ENCODE measurements at places on chromosomes 7 and 10. TPM values are rescaled to one million over a fixed set of nuclear protein-coding genes. Genes with fewer than 3 reads are reported as not detected.
A peak's percentile ranks its signal among the peaks of the same experiment; 100 is the strongest.

DNA sequence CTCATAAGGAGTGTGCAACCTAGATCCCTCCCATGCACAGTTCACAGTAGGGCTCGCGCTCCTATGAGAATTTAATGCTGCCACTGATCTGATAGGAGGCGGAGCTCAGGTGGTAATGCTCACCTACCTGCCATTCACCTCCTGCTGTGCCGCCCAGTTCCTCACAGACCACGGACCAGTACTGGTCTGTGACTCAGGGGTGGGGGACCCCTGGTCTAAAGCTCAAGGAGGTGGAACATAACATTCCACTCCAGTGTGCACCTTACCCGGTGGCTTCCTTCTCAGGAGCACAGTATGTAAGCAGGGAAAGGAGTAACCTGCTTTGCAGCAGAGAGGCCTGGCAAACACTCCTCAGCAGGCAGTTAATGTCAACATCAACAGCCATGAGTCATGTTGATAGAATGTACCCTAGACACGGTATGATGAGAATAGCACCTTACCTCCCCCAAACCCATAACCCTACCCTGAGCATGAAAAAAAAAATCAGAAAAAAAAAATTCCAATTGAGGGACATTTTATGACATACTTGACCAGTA, 273.5 kb downstream of the FGFR2 start:
- peak; percentile 70 for DNase-seq

DNA sequence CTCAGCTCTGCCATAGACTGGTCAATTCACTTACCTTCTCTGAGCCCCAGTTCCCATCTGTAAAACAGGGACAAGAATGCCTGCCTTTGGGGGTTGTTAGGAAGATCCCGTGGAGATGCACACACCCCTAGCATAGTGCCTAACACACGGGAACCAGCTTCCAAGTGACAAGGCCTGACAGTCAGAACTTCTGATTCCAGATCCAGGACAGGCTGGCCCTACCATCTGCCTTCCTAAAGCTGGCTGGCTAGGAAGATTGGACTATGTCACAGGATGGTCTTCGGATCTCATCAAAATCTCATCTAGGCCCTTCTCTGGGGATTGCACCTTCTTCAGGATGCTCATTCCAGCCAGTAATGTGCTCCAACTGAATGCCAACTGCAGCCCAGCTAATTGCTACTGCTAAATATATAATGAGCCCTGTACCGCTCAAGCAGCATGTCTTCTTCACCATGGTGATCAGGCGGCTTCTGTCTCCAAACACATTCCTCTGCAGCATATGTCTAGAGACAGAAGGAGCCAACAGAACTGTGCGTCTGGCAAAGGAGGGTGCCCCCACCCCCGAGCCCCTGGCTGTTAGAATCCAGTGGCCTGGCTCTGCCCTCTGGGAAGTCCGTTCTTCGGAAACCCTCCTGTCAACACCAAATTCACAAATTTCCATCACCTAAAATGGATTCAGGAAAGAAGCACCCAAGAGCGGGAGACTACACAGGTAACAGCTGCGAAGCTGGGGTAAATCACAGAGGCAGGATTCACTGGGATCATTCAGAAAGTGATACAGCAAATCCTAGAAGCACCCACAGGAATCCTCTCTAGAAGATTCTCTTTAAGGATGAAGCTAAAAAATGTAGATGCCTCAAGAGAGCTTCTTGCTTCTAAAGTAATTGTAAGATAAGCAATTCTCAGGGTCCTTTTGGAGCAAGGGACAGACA, 142.1 kb upstream of the EEPD1 start:
- DNase-seq = no peak

DNA sequence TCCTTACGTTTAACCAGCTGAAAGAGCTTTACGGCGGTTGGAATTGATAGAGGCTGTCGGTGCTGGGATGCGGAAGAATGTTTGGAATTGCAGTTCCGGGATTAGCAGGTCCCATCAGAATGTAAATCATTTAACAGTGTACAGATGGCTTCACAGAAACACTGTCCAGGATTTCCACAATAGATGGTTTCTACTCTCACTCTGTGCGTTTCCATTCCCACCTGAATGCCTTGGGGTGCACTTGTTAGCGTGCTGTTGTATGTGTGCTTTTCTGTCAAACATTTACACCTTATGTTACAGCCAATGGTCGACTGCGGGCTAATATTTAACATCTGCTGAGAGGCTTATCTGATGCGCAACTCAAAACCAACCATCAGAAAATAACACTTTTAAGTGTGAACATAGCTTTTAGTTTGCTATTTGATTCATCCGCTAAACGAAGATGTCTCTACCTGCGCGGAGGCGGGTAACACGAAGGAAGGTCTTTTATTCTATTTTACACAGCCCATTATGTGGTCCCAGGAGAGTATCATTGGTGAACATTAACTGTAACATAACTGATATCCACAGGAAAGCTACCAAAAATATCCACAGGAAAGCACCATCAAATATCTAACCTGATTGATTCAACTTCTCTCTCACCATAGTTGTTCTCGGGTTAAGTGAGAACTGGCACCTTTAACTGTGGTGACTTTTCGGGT, 179.0 kb downstream of the PRPF18 start:
- DNase-seq = peak; percentile 96

DNA sequence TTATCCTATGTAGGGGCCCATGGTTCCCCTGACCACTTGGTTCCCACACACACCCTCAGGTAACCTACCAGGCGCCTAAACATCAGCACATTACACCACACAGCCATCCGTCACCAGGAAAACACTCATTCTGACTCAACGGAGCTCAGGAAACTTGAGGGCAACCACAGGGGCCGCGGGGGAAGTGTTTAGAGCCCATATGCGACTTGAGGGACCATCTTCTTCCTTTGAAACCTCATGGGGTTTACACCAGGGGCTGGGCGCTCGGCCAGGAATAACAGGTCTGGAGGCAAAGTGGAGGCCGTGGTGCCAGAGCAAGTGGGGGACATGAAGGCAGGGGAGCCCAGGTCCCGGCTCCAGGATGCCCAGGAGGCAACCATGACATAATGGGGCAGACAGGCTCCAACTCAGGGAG, 1.5 kb downstream of the STX1A start:
- DNase-seq = peak; percentile 79

The TMEM178B gene
- 15.9 TPM for total RNA-seq

GRCh38 chr10:31759124-31759798, 169.4 kb downstream of the ARHGAP12 start:
- peak; percentile 80 for DNase-seq

GRCh38 chr10:90047243-90047729, 345.9 kb downstream of the KIF20B start:
- no peak for DNase-seq

The FAM25G gene
- total RNA-seq = not detected

- DNase-seq = peak; percentile 58
Measured at GRCh38 chr7:116438267-116438666, 61.3 kb upstream of the CAV2 start.

The ASZ1 gene
- not detected for total RNA-seq

The TCERG1L gene
- total RNA-seq = not detected

The GCK gene
- total RNA-seq = not detected

GRCh38 chr7:41047211-41047610, 655.7 kb downstream of the INHBA start:
- DNase-seq = no peak

DNA sequence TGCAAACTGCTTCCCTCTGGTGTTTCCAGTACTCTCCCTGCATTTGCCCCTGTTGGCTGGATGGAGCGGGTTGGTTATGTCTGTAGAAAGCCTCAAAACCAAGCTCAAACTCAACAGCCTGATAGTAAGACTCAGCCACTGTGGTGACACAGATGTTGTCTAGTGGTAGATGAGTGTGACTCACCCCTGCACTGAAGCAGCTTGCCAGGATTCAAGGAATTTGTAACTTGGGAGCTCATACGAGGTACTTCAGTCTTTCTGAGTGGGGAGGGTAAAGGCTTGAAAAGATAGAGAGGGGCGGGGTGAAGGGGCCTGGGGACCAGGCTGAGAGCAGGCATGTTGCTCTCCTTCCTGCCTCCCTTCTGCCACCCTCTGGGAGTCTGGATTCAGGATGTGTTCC, 22.9 kb upstream of the AQP1 start:
- DNase-seq = peak; percentile 8

The AVPI1 gene
- 46.1 TPM for total RNA-seq

GRCh38 chr7:16900209-16900768, 18.5 kb upstream of the AGR3 start:
- DNase-seq = no peak

- DNase-seq = no peak
Measured at GRCh38 chr7:6026820-6027311, 4.3 kb upstream of the ANKRD61 start.

GRCh38 chr7:91780521-91780920, 100.0 kb downstream of the MTERF1 start:
- DNase-seq = no peak

The SPDYE2 gene
- not detected for total RNA-seq

The PRR15 gene
- total RNA-seq = 4.2 TPM

DNA sequence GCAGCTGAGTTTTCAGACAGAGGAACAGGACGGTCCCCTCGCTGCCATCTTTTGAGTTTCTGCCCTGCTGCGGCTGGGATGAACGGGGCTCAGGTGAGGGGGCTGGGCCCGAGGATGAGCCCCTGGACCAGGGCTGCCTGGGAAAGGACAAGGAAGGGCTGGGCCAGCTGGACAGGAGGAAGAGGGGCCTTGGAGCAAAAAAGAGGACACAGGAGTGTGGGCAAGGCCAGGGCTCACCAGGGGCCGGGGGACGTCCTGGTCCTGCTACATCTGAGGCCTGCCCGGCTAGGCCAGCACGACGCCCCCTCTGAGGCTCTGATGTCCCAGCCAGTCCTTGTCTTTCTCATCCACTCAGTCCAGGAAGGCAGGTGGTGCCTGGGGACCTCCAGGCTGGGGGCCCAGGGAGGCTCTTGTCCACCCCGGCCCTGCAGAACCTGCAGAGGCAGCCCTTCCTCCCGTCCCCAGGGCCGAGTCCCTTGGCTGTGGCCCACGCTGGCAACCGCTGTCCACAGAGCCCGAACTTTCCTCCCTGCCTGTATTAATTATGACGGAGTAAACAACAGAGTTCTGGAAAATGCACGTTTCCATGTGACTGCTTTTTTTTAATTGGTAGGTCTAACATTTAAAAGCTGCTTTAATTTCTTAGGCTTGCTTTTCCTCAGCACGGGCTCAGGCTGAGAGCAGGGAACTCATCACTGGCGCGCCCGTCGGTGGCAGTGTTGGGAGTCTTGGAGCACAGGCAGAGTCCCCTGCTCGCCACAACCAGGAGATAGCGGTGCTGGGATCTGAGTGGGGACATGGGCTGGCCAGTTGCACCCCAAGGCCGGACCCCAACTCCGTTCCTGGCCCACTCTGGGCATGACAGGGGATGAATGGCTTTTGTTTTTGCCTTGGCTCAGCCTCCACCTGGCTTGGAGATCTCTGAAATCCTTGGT, 187.7 kb downstream of the ELFN1 start:
- DNase-seq = no peak

The VWA2 gene
- not detected for total RNA-seq

DNA sequence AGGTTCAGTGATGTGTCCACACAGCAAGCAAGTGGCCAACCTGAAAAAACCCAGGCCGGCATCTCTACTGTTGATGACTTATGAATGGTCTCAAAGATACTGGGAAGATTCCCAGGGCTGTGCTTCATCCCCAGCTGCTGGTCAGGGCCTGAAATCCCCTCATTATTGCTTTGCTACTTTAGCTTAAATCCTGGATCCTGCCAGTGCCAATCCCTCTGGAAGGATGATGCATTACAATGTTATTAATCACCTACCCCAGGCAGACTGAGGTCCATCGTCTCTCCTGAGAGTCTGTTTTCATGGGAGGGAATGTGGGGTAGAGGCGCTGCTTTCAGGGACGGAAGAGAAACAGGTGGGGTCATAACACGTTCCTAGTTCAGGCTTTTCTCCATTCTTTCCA, 371.6 kb downstream of the RPS24 start:
- no peak for DNase-seq

The SPDYE1 gene
- not detected for total RNA-seq

DNA sequence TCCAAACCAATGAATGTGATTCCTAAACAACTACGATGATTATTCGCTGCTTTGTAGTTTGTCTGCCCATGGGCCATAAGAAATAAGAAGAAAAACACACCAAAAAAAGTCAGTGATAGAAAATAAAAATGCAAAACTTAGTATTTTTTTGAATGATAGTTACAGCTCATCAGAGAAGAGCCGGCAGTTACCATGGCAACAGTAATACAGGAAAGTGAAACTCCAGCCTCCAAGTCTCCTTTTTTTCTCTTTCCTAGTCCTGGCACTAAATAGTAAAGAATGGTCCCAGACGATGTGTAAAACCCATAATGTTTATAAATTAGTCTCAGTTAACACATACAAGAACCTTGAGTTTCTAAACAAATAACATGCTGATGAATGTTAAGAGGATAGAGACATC, 21.6 kb upstream of the LHFPL3 start:
- no peak for DNase-seq

- DNase-seq = no peak
Measured at GRCh38 chr7:115679423-115679822, 351.1 kb downstream of the TFEC start.

The LGI1 gene
- not detected for total RNA-seq

The AKR1E2 gene
- 74.3 TPM for total RNA-seq

DNA sequence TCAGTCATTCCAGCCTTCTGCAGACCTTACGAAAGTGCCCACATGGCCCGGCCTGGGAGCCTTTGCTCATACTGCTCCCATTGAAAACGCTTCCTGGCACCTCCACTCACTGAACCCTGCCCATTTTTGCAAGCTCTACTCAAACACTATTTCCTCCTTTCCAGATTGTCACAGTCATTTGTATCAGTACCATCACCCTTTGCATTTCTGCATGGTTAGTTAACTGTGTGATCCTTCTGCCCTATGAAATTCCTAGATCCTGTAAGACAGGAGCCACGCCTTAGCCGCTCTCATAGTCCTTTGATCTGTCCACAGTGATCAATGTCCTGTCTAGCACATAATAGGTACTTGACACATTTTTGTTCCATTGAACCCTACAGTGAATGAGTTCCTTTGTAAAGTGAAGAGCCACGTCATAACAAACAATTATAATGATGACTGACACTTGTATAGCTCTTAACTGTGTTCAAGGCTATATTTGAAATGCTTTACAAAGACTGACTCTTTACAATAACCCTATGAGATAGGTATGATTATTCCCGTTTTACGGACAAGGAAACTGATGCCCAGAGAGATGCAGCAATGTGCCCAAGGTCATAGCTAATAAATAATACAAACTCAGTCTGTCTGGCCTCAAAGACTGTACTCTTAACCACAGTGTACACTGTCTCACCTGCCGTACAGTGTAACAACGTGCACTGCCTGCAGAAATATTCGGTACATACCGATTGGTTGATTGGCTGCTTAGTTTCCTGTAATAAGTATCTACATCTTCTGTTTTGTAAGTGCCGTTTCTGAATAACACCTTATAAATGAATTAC, 16.6 kb upstream of the ITIH2 start:
- DNase-seq = peak; percentile 65

The HTRA1 gene
- total RNA-seq = 42.1 TPM

The CPVL gene
- total RNA-seq = not detected

GRCh38 chr7:3688071-3688470, 387.0 kb downstream of the SDK1 start:
- DNase-seq = no peak

- DNase-seq = no peak
Measured at GRCh38 chr10:77555591-77556212, 81.9 kb downstream of the KCNMA1 start.
